Frontal cortex (tissue), 4 donors: ENCODE measurements at places on chromosomes 1 and 21.

DNA sequence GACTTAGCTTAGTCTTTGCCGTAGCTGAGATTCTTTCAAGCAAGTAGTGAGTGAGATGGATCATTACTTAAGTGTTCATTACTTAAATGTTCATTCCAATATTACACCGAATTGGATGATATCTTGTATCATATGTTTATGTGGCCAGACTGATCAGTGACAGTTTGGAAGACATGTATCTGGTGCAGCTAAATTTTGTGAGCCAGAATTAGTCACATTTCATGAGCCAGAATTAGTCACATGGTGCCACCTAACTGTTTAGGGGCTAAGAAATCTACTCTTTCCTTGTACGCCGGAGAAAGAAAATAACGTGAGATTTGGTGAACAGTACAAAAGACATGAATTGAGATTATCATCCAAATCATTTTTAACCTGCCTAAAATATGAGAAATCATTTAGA, 355.6 kb downstream of the USP25 start:
- no peak for DNase-seq

DNA sequence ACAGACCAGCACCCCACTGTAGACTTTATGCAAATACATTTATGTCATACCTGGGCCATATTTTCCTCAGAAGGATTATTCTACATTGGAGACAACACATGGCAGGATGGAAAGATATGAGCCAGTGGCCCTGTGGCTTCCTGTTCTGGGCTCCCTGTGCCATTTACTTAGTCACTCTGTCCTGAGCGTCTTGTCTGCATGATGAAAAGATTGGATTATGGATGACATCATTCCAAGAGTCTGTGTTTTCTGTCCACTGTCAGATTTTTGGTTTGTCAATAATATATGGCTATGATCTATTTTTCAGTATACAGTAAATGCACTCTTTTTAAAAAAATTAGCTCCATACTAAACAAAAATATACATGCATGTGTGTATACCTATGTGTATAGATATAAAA, 30.8 kb downstream of the IGSF5 start:
- no peak for DNase-seq

DNA sequence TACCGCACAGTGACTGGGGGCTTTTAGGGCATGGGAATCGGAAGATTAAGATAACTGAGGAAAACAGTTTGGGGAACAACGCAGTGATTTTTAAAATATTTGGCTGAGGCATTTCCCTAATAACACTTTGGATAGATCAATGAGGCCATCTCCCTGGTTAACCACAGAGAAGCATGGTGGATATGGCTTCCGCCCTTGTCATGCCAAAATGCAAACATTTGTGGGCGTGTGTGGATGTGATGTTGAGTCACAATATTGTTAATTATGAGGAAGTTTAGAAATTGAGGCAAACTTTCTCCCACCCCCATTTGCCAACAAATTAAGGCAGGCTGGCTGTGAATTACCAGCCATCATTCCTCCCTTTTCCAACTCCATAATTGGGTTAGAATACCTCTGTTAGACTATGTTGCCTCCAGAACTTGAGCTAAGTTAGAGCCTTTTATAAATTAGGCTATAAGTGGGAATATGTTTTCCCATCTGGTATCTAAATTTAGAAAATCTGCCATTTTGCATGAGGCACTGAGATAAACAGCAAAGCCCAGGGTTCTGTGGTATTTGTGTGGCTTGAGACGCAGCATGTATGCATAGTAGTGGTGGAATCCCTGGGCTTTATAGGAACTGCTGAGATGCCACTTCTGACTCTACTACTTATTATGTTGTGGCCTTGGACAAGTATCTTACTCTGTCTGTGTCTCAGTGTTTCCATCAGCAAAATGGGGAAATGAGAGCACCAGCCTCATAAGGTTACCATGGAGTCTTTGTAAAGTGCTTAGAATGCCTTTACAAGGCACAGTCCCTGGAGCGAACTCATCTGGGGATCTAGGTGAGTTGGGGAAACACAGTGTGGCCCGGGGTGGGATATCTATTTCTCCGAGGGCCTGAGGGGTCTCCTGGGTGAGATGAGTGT, 154.6 kb downstream of the C1orf94 start:
- DNase-seq: no peak

- DNase-seq: no peak
These were observed 57.7 kb downstream of the RGSL1 start for GRCh38 chr1:182507685-182508084.

DNA sequence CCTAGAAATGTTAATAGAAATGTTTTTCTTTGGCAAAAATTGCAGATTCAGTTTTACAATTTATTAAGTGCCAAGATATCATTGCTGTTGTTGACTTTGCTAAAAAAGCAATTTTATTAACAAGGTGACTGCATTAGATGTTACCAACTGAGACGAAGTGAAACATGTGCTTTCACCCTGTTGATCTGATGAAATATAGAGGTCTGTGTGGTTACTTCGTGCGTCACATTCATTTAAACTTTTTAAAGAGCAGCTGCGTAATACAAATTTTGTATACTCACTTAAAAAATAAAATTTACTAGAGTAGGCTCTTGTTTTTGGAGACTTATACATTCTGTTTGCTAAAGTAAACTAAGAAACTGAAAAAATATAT, 465.7 kb downstream of the USP25 start:
- no peak for DNase-seq

DNA sequence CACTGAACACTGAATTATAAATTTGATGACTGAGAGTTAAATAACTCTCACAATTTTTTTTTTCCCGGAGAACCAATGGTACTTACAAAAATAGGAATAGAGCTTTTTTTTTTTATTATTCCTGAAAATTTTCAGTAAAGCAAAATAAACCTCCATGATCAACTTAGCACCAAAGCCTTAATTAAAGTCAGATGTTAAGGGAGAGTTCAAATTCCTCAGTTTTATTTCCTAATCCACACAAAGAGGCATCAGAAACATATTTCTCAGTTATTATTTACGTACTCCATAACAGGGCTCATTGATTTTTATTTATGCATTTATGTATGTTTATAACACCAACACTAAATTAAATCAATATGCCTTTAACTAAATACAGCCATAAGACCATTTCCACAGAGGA, 55.5 kb downstream of the PLPPR5 start:
- no peak for DNase-seq
